ENCODE measurements at places on chromosomes 2 and 18.
A peak's percentile ranks its signal among the peaks of the same experiment; 100 is the strongest.

DNA sequence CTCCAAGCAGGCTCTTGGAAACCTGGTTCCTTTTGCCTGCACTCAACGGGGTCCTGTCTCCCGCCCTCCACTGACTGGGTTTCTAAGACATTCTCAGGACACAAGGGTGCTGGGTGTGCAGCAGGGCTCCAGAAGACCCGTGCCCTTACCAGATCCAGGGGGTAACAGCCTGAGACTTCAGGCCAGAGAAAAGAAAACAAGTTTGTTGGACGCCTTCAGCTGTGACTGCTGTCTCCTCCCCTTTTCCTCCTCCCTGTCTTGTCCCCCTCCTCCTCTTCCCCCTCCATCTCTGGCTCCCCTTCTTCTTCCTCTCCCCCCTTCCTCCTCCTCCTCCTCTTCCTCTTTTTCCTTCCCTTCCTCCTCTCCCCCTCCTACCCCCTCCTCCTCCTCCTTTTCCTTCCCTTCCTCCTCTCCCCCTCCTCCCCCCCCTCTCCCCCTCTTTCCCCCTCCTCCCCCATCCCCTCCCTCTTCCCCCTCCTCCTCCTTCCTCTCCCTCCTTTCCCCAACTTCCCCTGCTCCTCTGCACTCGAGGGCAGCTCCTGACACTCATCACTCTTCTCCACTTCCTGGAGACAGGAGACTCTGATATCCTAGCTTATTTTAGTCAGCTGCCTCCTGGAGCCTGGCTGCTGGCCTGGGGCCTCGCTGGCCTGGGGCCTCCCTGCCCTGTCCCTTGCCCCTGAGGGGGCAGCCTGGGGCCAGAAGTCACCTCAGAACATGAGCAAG, 12.4 kb downstream of the ADRA2B start:
- DNase-seq, result no peak

GRCh38 chr2:96374211-96374951, 38.8 kb downstream of the NCAPH start:
- DNase-seq, result no peak

DNA sequence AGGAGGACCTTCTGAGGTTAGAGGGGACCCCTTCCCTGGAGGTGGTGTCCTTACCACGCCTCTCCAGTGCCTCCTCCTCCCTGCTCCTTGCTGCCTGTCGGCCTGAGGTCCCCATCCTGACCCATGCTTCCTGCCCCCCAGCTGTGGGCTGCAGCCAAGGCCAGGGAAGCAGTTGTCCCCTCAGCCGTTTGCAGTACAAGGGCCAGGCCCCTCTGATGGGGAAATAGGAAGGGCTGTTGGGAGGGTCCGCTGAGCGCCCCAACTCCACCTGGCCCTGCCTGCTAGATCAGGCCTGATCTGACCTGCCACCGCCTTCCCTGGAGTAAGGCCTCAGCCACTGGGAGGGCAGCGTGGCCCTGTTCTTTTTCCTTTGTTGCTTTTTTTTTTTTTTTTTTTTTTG, 219.8 kb downstream of the KLHL29 start:
- no peak for DNase-seq

- no peak for DNase-seq
Measured at GRCh38 chr2:144552821-144553220, 32.9 kb upstream of the ZEB2 start.

DNA sequence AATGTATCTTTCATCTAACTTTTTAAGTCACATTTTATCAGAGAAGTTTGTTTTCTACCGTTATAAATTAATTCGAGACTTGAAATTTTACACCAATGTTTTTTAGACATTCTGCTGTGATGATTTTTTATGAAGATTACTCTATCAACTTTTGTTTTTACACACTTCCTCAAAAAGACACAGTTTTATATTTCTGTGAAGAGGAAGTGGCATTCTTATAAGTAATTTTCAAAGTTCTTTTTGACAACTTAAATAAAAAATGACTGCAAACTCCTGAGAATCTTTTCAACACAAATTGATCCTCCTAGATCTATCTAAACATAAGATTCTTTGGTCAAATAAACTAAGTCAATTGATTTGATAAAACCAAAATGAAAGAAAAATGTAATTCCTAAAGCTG, 13.7 kb downstream of the ANKRD44 start:
- no peak for DNase-seq

- no peak for DNase-seq
Measured at GRCh38 chr2:16069663-16069932, 129.2 kb downstream of the MYCN start.

DNA sequence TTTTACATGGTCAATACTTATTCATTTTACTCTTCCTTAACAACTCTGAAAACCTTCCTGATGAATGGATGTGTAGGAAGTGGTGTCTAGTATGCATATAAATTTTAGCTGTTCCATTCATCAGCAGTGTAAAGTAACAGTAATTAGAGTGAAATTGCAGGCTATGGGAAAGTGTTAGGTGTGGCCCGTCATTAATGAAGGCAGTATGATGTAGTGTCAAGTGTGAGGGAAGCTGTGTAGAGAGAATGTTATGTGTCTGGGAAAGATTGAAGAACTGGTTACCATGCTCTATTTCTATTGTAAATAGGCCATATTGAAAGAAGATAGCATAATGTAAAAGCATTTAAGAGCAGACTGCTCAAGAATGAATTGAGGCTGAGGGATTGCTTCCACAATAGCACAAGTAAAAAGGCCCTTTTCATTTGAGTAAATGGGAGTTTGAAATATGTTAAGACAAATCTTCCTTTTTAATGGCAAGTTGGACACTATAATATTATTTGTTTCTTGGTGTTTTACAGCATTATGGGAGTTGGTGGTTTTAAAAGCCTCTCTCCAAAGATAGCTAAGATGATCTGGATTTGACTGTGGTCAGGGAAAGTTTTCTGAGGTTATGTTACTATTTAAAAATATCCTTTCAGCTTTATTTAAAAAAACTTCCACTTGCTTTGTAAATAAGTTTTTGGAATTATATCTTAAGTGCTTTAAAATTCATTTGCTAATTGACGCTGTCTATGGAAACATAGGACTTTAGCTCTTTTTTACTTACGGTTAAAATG, 401.0 kb upstream of the ZEB2 start:
- no peak for DNase-seq

DNA sequence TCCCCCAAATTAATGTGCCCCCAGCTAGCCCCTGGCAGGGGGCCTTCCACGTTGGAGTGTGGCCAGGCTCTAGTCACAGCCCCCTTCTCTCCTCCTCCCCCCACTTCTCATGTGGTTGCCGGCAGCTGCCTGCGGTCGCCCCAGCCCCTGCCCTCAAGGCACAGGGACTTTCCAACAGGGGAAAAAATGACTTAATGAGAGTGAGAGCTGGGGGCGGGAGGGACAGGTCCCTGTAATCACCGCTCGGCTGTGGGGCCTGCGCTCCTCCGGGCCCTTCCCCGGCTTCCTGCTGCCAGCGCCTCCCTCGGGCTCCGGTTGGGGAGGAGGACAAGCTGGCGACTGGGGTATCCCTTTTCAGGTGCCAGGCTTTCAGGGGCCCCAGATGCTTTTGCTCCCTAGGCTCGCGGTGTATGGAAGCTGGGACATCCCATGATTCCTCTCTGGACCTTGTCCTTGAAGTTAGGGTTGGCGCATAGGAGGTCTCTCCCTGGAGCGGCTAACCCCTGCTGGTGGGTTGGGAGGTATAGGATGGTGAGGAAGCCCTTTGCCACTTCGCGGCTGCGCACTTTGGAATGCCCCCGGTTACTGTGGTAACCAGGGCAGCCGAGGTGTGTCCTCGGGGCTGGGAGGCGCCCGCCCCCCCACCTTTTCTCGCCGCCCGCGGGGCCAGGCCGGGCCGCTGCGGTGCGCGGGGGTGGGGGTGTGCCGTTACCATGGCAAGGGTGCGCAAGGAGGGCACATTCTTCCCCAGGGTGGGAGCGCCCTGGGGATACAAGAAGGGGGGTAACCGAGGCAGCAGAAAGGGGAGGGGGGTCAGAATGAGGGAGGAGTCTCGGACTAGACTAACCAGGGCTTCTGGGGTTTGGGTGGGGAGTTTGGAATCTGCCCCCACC, 16.1 kb downstream of the WNT10A start:
- peak; percentile 88 for DNase-seq

GRCh38 chr2:3243804-3244203, 133.8 kb downstream of the EIPR1 start:
- no peak for DNase-seq

- DNase-seq, result no peak
Measured at GRCh38 chr18:23529604-23530003, 26.3 kb downstream of the RMC1 start.

- no peak for DNase-seq
Measured at GRCh38 chr2:1971124-1971523, 226.8 kb upstream of the PXDN start.

GRCh38 chr2:239928391-239929350, 96.5 kb downstream of the NDUFA10 start:
- DNase-seq, result no peak

DNA sequence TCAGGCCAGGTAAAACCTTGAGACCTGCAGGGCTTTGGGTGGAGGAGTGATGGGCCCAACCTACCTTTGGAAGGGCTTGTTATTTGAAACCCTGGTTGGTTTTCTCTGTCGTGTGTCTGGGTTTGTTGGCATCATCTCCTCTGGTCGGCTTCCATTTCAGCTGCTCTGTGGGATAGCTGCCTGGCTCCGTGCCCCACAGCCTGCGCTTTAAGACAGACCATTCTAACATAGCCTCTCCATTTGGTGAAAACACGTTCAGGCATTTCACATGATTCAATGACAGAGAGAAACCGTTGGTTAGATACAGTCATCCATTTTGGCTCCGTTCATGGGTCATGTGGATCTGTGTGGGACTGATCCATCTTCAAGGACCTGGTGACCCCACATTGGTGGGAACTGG, 37.0 kb upstream of the LYPD6B start:
- no peak for DNase-seq

DNA sequence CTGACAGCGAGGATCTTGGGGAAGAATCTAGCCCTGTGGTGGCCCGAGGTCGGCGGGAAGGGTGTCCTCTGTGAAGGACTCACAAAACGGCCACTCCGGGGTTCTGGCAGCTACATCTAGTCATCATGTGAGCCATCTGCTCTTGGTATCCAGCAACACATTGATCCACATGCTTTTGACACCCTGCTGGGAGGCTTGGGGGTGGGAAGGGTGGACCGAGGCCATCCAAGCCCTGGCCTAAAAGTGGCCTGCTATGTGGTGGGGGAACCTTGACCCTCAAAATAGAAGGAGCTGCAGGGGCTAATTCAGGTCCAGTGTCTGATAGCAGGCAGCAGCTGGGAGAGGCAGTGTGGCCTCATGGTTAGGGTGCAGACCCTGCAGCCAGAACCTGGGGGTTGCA, 145.7 kb downstream of the CELF4 start:
- no peak for DNase-seq

GRCh38 chr2:37915773-37916172, 9.3 kb upstream of the RMDN2 start:
- DNase-seq, result no peak

- no peak for DNase-seq
Measured at GRCh38 chr2:213149949-213150314, 1.5 kb downstream of the IKZF2 start.
